ENCODE measurements at places on chromosomes 6 and 20.

DNA sequence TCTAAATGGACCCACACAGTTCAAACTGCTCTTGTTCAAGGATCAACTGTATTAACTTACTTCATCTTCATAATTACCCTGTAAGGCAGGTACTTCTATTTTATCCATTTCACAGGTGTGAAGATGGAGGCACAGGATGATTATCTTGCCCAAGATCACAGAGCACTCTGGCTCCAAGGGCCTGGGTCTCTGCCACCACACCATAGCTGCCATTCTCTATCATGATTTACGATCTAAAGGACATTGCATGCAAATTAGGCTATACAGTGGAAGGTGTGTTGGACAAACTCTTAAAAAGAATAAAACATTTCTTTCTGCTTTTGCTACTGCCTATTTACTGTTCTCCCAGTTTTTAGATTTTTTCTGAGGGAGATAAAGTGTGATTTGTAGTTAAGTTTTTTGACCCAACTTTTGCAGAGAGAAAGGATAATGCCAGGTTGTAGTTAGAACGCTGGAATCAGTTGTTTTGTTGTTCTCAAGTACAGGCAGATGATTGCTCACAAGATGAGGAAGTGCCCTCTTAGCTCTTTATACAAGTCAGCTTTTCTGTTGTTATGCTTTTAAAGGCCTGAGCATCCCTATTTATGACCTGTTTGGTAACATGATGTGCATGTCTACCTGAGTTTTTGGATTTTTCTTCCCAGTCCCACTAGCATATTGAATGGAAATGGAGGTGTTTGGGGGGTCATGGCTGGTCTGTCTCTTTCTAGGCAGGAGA, 247.9 kb downstream of the ZFAND3 start:
- DNase-seq, result no peak

DNA sequence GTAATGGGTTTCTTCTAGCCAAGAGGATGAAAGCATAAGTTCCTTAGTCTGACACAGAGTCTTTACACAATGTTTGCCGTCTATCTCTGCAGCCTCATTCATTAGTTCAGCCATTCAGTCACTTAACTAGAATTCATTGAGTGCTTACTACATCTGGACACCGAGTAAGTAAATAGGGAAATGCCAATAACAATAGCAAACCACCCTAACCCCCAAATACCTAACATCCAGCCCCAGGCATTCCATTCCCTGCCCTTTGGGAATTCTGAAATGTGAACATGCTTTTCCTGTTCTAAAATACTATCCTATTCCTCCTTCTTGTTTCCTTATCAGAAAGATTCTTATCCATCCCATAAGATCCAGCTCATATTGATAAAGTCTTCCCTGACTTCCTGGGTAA, 277.6 kb upstream of the RNF217 start:
- no peak for DNase-seq

DNA sequence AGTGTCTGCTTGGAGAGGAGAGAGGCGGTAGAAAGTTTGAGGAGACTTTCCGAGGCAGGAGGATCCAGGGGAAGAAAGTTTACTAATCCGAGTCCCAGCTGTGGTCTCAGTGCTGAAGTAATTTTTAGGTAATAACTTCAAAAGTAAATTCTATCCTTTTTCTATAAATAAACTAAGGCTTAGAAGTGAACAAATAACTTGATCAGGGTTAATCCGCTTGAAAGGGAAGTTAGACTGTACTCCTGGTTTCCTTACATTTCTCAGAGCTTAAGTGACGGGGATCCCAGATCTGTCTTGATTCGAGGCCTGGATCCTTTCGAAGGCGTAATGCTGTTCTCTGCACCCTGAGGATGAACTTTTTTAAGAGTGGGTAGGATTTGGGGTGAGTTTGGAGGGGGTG, 2.6 kb downstream of the STK35 start:
- no peak for DNase-seq

DNA sequence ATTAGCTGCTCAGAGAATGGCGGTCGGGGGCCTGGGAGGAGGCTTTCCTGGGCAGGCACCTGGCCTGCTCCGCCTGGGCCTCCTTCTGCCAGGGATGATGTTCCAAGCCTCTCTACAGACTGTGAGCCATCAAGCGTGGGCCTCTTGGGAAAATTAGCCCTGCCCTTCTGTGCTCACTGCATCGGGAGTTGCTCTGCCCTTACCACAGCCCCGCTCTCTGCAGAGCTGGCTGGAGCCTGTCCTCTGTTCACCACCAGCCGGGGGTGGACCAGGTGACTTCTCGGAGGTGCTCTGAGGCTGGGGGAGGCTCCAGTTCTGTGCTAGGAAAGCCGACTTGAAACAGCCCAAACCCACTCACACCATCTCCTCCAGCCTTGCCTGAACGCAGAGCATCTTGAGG, 24.2 kb downstream of the MDGA1 start:
- no peak for DNase-seq

DNA sequence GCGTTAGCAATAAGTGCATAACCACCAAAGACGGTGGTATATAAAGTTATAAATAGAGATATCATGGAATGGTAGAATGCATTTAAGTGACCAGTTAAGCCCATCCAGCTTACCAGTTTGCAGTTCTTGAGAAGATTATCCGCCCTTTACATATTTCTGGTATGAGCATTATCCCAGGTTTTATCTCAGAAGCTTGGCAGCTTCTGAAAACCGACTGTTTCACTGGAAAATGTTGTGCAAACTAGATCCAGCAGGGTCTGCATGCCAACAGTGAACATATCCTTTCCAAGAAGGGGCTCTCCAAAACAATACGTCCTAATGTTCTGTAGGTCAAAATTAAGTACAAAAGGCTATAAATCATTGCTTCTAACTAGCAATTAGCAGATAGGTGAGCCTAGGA, 29.5 kb upstream of the SHLD1 start:
- DNase-seq, result no peak

Measured in activated T-cell treated with anti-CD3 and anti-CD28 coated beads for 1 hour (primary cell).